ENCODE measurements at places on chromosomes 3 and 15.

- no peak for DNase-seq
Measured at GRCh38 chr3:187944390-187945179, 199.3 kb upstream of the BCL6 start.

GRCh38 chr15:95479308-95479707 is 851.2 kb upstream of the NR2F2 start:
- no peak for DNase-seq

- DNase-seq = no peak
Measured at GRCh38 chr15:41578736-41579383, 19.8 kb downstream of the TYRO3 start.

GRCh38 chr15:88042047-88042446 is 214.5 kb downstream of the NTRK3 start:
- no peak for DNase-seq

DNA sequence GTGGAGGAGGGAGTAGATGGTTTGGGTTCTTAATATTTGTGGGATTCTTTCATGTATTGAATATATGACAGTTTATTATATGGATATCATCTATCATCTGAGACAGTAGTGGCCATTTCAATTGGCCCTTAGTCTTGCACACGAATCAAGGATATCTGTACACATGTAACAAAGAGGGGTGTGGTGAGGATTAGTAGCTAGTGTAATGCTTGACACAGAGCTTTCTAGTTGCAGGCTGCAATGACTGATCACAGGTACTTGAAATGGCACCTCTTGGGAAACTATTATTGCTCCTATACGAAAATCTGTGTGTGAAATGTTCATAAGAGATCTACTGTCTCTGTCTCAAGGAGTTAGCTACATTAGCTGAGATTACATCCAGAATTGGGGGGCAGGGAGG is 12.8 kb downstream of the TM4SF1 start:
- DNase-seq = no peak

GRCh38 chr3:58530354-58530865 is 6.6 kb downstream of the ACOX2 start:
- DNase-seq = no peak

DNA sequence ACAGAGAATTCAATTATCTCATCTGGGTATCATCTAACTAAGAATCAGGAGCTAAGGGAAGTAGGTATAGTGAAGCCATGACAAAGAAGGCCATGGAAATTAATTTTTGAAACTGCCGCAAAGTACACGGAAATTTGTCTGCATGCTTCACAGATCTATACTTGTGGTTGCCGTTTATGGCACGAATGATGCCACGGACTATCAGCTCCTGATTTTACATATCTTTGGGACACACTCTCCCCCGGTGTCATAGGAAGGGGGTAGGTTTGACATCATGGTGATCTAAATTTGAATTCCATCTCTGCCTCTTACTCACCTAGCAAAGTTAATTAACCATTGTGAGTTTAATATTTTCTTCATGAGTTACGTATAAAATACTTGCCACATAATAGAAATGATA is 14.0 kb downstream of the ARPP21 start:
- no peak for DNase-seq

- no peak for DNase-seq
Measured at GRCh38 chr3:72340476-72341379, 507.5 kb downstream of the SHQ1 start.

- no peak for DNase-seq
Measured at GRCh38 chr3:137787529-137787928, 23.4 kb downstream of the SOX14 start.

GRCh38 chr15:66928784-66929183 is 136.6 kb upstream of the SMAD3 start:
- no peak for DNase-seq

- no peak for DNase-seq
Measured at GRCh38 chr3:152444029-152444641, 175.4 kb downstream of the MBNL1 start.

- no peak for DNase-seq
Measured at GRCh38 chr15:57079931-57080620, 161.6 kb downstream of the TCF12 start.

DNA sequence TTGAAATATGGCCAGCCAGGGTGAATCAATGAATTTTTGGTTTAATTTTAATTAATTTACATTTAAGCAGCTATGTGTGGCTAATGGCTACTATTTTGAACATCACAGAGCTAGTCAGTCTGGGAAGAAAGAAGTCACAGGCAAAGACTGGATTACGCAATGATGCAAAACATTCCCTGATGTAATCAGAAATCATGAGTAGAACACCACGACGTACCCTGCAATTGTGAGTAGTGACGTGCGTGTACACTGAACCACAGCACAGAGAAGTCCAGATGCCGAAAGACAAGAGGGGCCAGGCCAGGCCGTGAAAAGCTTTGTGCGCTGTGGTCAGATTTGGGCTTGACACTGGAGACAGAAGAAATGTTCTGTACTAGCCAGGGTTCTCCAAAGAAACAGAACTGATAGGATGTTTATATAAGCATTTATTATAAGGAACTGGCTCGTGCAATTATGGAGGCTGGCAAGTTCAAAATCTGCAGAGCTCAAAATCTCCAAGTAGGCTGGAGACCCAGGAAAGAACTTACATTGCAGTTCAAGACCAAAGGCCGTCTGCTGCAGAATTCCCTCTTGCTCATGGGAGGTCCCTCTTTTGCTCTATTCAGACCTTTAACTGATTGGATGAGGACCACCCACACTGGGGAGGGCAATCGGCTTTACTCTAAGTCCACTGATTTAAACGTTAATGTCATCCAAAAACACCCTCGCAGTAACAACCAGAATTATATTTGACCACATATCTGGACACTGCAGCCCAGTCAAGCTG is 44.6 kb downstream of the SH3BP5 start:
- no peak for DNase-seq

DNA sequence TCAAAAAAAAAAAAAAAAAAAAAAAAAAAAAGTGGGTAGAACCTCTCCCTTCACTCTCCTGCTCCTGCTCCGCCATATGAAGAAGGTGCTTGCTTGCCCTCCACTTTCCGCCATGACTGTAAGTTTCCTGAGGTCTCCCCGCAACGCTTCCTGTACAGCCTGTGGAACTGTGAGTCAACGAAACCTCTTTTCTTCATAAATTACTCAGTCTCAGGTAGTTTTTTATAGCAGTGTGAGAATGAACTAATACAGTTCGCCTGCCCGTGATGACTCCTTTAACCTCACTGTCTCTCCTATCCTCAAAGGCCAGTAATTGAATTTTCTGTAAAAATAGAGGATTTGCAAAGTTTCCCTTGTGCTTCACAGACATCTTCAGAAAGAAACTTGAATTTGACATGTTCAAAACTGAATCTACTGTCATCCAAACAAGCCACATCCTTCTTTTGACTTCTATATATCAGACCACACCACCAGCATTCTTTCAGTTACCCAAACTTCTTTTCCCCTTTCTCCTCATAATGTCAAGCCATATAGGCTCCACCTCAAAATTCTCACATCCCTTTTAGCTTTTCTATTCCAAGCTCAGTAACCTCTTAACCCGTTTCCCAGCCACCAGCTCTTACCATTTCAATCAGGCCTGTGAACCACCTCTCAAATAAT is 44.3 kb downstream of the P2RY1 start:
- DNase-seq = no peak

DNA sequence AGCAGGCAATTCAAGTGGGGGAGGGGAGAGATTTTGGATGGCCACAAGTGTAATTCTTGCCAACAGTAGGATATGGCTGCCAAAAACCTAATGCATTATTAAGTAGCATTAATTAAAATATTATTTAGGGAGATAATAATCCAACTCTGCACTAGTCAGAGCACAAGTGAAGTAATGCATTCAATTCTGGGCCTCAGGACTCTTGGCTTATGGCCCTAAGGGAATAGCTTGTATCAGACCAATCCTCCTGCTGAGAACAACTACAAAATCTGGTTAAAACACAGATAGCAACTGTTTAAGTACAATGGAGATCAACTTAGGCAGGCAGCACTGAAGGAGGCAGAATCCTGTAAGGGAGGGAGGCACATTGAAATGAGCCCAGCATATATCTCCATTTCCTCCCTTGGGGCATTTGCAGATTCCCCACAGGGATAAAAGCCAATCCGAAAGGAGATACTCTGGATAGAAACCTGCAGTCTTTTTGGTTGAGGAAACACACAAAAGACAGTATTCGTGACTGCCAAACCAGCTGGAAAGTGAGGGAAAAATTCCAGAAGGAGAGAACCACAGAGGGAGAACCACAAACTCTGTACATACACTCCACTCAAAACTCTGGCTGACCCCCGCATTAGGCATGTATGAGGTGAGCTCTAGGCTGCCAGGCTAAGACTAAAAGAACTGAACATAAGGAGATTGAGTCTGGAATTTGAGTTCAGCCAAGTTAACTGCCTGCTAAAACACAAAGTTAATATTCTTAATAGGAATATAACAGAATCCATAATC is 57.4 kb downstream of the ETFA start:
- DNase-seq = no peak

- no peak for DNase-seq
Measured at GRCh38 chr15:56815247-56815646, 81.9 kb upstream of the ZNF280D start.

DNA sequence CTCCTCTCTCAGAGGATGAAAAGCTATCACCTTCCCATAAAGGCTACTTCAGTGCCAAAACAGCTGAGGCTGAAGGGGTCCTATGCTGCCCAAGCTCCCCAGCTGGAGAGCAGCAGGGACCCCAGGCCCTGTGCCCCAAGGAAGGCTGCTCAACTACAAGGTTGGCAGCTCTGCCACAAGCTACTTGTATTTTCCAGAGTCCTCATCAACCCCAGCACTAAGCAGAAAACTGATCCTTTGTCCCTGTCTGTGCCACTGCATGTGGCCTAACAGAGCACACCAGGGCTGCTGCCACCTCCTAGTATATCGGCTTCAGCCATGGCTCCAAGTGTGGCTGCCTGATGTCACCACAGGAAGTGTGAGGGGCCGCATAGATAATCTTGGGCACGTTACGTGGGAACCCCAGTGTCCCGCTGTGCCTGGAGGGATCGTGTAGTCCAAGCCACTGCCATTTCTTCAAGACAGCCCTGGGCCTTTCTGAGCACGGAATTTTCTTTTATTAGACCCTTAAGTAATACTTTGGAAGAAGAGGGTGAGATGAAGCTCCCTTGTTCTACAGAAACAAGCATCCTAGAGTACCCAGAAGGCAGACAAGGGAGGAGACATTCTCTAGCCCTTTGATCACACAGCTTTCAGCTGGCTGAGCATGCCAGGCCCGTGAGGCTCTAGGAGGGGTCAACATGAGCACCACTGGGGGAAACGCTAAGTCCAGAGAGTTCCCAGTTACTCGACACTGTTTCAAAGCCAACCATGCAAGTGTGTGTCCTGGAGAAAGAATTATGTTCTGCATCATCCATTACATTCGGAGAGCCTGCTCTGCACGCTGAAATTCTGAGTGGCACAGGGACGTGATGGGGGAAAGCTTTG is 60.7 kb downstream of the CAPN7 start:
- DNase-seq = no peak

- DNase-seq = no peak
Measured at GRCh38 chr15:91634179-91634578, 219.3 kb upstream of the SLCO3A1 start.

DNA sequence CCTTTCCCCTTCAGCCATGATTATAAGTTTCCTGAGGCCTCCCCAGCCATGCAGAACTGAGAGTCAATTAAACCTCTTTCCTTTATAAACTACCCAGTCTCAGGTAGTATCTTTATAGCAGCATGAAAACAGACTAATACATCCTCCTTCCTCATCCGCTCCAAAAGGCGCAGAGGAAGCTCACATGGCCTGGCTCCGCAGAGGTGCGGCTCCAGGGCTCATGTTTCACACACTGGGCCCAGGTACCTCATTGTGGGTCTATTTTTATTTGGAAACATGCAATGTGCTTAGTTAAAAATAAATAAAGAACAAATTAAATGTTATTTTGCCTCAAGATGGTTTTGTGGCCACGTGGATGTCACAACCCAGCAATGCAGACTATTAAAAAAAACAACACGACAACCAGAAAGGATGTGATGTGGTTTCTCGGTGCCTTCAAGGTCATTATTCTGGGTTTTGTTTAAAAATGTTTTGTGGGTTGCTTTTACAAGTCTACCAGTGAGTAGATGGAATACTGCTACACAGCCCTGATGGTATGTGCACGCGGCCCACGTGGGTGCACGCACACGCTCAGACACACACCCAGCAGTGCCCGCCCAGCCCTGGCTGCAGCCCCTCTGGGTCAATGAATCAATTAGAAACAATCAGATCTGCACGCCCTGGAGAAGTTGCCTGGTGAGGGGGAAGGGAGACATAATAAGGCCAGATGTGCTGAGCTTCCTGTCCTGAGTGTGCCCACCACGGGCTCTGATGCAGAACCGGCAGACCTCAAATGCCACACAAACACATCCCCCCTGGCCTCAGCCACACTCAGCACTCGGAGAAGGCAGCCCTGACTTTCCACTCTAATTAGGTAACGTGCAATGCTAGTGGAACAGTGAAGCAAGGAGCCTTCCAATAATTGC is 140.1 kb downstream of the ADAMTS17 start:
- DNase-seq = no peak

- DNase-seq = no peak
Measured at GRCh38 chr15:93179072-93179471, 90.1 kb upstream of the RGMA start.

Measured in stimulated activated CD4-positive, alpha-beta T cell treated with anti-CD3 and anti-CD28 coated beads, TNF-alpha, amount 100 ng/mL, for 1 hour (primary cell).